Left kidney (tissue), 8 donors: ENCODE measurements at places on chromosomes 6 and 20.

DNA sequence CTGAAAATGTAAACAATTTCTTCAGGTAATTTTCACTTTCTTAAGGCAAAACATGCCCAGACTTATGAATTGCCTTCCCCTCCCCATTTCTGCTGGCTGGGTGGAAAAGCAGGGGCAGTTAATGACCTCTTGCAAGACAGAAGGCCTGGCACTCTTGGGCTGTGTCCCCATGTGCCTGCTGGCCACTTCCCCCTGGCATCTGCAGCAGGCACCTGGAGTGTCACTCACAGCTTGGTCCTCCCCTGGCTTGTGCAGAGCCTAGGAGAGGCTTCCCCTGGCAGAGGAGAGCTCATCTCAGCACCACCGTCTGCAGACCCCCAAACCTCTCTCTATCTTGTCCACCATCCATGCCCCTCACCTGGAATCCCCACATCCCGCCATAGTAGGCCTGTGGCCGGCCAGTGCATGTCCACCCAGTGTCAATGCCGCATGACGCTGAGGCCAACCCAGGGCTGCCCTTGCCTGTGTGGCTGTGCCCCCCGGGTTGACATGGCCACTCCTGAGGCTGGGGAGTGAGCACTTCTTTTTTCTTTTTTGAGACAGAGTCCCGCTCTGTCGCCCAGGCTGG is 83.5 kb upstream of the SLC22A23 start:
- DNase-seq, result no peak

GRCh38 chr6:95142661-95143335 is 434.5 kb upstream of the MANEA start:
- DNase-seq, result no peak

GRCh38 chr6:36720251-36721141 is 22.9 kb downstream of the RAB44 start:
- no peak for DNase-seq

DNA sequence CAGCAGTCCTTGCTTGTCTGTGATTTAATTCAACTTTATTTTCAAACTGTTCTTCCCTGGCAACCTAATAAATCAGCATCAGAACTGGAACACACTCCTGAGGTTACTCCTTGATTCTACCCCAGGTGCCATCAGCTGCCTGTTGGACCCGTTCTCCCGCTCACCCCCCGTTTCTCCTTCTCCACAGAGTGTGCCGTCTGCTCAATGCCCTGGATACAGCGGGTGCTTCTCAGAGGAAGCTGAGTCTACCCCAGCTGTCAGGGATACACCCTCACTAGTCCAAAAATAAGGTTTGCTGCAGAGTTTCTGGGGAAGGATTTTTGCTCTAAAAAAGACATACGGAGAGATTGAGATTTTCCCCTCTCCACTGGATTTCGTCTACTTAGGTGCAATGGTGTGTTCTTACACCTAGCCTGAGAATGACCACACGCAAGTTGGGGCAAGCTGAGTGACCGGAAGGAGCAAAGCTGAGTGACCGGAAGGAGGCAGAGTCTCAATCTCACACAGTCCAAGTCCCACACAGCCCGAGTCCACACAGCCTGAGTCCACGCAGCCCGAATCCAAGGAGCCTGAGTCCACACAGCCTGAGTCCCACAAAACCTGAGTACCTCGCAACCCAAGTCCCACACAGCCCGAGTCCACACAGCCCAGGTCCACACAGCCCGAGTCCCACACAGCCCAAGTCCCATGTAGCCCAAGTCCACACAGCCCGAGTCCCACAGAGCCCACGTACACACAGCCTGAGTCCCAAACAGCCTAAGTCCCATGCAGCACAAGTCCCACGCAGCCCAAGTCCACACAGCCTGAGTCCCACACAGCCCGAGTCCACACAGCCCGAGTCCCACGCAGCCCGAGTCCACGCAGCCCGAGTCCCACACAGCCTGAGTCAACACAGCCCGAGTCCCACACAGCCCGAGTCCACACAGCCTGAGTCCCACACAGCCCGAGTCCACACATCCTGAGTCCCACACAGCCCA is 58.6 kb upstream of the DACT2 start:
- DNase-seq, result no peak

DNA sequence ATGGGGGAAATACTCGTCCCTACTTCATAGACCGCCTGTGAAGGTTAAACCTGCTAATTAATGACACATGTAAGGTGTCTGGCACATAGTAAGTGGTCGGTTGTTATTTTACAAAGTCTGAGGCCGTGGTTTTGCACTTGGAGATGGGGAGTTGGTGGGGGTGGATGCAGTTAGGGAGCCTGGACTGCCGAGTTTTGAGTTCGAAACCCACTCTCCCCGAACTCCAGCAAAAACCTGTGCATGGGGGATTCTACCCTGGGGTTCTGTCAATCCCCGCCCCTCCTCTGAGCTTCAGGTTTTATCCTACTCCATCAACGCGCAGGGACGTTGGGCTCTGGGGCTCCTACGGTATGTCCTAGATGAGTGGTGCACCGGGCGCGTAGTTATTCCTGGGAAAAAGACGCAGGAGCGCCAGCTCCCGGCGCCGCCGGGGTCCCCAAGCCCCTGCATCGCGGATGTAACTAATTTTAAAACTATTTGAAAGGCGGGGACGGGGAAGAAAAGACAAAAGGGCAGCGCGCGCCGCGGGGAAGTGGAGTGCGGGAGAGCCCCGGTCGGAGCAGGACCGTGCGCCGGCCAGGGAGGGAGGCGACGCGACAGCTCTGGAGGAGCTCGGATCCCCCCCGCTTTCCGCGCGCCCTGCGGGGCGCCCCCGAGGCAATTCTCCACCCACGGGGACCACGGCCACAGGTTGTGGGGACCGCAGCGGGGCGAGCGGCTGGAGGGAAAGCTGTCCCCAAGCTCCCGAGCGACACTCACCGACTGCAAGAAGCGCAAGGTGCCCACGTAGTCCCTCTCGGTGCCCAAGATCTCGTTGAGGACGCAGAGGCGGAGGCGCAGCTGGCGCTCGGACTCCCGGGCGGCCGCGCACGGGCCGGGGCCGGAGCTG is 672 bp downstream of the PREX1 start:
- no peak for DNase-seq

- no peak for DNase-seq
Measured at GRCh38 chr6:87199787-87200186, 44.4 kb downstream of the ZNF292 start.

DNA sequence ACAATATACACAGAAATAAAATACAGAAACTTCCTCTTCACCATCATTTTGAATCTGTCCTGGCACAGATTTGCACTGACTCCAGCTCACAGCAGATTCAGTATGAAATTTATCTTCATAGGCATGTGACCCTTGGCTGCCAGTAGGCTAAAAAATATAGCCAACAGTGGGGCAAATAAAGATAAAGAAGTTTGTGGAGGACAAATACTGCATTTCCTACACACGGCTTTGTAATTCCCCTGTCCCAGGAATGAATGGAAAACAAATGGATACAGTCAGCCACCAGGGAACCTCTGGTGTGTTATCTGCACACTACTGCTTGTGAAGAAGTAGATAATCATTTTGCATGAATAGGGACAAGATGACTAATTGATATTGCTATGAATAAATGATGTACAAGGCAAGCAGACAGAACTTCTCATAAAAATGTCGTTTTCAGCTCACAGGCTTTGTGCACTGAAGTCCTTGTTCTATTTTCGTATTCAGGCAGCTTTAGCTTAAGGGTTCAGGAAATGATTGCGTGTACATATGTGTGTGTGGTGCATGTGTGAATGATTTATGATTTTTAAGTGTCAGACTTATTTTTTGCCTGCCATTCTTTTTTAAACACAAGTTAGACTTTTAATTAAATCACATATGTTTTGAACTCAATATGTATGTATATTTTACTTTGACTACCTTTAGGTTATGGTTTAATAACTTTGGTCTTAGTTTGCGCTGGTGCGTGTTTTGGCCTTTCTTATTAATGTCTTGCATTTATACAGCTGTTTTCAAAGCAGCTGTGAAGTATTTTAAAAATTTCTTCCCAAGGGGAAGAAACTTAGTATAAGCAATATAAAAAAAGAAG is 543.8 kb upstream of the JAG1 start:
- no peak for DNase-seq

DNA sequence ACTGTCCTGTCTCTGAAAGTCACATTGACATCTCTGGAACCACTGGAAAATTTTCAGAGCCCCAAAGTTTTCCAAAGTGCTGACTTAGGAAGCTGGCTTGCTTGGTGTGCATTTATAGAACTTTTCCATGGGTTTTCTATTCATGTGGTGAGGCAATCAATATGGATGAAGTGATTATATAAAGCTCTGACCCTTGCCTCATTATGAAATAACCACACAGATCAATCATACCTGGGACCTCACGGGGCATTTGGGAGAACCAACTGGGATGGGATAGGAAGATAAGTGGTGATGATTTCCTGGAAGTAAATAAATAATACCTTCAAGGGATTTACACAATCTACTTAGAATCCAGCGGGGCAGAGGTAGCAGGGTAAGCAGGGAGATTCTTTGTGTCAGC is 22.9 kb upstream of the SIM1 start:
- DNase-seq, result no peak

DNA sequence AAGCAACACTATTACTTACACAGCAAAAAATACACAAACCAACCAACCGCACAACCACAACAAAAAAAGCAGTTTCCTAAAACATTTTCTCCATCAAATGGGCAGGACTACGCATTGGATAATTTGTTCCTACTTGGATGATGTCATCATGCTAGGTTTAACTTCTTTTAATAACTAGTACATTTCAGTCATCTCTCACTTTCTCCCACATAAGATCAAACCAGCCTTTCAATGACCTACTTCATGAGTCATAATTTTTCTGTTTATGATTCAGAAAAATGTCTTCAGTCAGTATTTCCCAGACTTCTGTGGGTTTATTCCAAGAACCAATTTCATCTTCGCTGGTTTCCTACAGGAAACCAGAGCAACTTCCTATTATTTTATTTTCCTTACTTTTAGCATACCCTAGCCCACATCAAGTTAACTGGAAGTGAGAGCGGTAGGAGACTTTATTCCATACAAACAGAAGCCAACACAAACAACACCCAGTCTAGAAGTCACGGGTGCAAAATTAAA is 134.2 kb downstream of the GMDS start:
- no peak for DNase-seq

DNA sequence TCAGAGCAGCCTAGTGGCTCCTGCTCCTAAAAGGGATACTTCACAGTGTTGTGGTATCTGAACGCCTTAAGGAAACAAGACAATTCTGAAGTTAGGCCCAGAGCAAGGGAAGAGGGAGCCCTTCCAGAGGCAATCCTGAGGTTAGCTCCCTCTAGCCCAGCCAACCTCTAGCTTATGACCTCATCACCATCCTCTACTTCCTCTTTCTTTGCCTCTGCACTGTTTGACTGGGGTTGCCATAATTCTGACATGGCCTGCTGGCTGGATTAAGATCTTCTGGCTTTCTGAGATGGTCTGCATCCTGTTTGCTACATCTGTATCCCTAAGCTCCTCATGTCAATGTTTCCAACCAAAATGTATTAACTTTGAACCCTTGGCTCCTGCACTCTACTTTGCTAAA is 23.3 kb upstream of the BMP2 start:
- DNase-seq, result no peak

- DNase-seq, result no peak
Measured at GRCh38 chr6:1709234-1709641, 99.5 kb downstream of the FOXC1 start.

- DNase-seq, result no peak
Measured at GRCh38 chr6:56527934-56528333, 114.8 kb downstream of the DST start.

DNA sequence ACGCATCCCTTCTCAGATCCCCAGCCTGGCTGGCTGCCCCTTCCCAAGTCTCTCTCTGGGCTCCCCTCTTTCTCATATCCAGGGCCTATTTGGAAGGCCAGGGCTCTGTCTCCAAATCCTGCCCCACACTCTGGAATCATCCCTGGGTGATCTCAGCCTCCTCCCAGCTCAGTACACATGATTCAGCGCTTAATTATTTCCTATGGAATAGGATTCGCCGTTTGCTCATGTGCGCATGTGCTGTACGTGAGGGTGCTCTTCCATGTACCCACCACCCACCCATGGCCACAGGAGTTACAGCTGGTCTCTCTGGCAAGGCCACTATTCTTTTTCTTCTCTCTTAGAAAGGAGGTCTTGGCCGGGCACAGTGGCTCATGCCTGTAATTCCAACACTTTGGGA is 81.7 kb upstream of the FOXP4 start:
- no peak for DNase-seq

DNA sequence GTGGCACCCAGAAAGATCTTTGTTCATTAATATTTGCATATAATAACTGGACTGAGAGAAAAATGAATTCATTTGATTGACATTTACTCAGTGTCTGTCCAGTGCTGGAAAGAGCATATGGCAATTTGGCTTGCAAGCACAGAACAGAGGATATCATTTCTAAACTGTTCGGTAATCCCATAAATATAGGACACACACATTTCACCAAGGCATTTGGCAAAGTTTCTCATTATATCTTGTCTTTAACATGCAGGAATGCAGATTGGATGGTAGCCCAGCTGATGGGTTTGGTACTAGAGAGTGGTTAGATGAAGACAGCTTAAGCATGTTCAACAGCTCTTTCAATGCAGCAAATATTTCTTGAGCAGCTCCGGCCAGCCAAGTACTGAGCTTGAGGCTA is 259.2 kb downstream of the PRKN start:
- DNase-seq, result no peak

DNA sequence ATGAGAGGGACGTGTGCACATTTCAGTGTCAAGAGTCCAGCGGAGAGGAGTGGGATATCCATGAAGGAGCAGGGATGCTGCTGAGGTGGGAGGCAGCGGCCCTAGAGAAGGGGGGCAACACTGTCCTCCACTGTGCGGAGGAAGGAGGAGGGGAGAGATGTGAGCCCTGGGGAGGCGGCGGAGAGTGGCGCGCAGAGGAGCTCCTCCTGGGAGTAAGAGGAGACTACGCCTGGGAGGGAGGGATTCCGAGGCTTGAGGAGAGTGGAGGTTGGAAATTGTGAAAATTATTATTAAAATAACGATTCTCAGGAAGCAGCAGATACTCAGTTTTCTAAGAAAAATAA is 142.7 kb downstream of the CEP57L1 start:
- DNase-seq, result no peak

GRCh38 chr20:55632592-55632991 is 372.7 kb downstream of the CBLN4 start:
- DNase-seq, result no peak

- DNase-seq, result peak; percentile 29
Measured at GRCh38 chr6:116059713-116060571, 749 bp downstream of the FRK start.

DNA sequence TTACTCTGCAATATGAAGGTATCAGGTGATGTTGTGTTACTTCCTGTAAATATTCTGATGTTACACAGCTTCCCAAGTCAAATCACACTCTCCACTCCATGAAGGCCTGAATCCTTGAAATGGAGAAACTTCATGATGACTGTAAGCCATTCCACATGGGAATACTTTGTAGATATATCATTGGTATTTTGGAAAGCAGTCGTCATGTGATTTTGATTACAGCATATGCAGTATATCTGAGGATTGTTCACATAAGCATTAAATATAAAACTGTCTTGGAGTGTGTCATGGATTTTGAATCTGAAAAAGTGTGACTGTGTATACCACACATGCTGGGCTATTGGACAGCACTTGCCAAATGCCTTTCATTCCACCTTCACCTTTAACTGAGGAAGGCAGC is 118.3 kb upstream of the EXOC2 start:
- no peak for DNase-seq
